ENCODE measurements at places on chromosomes 13 and 19. TPM values are rescaled to one million over a fixed set of nuclear protein-coding genes. Genes with fewer than 3 reads are reported as not detected.

GRCh38 chr13:31761951-31762350 lies 22.6 kb downstream of the RXFP2 start:
- DNase-seq = no peak

Gene ZC3H13
- 29.5 TPM for total RNA-seq

Gene PCDH20
- 6.3 TPM for total RNA-seq

DNA sequence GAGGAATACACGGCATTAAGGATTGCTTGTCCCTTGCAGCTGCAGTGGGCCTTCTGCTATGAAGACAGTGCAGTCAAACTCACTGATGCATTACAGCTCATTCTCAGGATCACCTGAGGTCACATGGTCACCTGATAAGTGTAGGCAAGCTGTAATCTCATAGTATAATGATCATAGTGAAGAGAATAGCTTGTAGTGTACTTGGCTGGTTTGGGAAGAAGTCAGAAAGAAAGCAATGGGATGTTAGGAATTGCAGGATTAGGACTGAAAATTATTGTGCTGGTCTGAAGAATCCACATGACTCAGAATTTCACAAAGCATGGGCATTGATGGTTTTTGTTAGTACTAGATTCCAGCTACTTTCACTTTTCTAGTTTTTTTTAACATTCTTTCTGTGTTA lies 76.7 kb downstream of the MBNL2 start:
- DNase-seq = no peak

GRCh38 chr19:14507704-14508542 lies 10.3 kb downstream of the DNAJB1 start:
- DNase-seq = no peak

Gene KCNK6
- 27.8 TPM for total RNA-seq

Gene IZUMO2
- not detected for total RNA-seq

Gene NBEA
- total RNA-seq = 5.2 TPM

Gene ZNF610
- total RNA-seq = 3.8 TPM

DNA sequence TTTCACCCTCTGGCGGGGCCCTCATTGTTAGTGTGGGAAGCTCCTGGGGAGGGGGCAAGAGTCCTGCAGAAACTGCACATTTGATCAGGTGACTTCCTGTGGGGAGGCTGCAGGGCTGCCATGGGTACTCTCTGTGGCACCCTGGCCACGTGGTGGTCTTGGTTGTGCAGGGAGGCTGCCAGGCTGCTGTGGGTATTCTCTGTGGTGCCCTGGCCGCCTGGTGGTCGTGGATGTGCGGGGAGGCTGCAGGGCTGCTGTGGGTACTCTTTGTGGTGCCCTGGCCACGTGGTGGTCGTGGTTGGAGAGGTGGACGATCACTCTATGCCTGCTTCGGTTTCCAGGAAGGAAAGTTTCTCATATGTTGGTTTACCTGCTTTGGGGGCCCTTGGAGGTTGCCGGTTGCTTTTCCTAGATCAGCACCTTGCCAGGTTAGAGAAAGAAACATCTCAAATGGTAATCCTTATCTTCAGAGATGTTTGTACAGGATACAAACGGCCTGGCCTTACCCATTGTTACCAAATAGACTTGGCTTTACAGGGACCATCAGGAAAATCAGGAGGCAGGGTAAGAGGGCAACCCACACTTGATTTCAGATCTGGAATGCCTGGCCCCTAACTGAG lies 22.9 kb downstream of the TEX29 start:
- DNase-seq = no peak

DNA sequence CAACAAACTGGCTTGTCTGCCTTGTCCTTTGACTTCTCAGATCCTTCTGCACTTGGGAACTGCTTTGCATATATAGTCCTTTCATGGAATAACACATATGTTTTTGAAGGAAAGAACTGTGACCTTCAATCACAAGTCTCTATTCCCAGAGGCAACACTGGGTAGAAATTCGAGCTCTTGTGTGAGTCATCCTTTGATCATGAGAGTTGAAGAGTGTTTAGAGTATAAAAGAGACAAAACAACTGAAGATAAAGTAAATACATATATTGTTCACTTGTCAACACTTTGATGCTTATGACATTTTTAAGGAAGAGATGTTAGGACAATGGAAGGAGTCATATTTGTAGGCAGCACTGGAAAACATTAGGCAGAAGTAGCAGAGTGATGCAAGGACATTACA lies 5.2 kb upstream of the OR7A5 start:
- no peak for DNase-seq

DNA sequence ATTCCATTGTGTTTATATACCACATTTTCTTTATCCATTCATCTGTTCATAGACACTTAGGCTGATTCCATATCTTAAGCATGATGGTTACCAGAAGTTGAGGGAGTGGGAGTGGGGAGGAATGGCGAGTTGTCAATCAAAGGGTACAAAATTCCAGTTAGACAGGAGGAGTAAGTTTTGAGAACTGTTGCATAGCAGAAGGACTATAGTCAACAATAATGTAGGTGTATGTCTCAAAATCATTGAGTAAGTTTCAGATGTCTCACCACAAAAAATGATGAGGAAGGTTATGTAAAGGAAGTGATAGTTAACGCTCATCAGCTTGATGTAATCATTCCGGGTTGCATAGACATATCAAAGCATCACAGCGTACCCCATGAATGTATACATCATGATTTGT lies 4.6 kb upstream of the UBL3 start:
- no peak for DNase-seq

Gene CLEC17A
- not detected for total RNA-seq

DNA sequence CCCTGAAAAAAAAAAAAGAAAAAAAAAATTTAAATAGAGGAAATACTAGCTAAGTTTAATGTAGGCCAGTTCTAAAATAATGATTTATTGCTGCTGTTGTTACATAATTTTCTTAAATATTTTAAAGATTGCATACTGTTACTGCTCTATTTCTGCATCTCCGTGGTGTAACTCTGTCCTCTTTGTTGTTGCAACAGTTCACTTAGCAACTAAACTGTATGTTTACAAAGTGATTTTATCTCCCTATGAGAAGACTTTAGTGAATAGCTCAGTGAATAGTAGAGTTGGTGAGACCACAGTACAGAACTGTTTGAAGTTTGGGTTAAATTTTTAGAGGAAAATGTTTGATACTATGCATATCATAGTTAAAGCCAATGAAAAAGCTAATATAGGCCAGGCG lies 19.4 kb downstream of the BRCA2 start:
- DNase-seq = no peak

GRCh38 chr19:3857449-3858003 lies 11.3 kb downstream of the ZFR2 start:
- no peak for DNase-seq

DNA sequence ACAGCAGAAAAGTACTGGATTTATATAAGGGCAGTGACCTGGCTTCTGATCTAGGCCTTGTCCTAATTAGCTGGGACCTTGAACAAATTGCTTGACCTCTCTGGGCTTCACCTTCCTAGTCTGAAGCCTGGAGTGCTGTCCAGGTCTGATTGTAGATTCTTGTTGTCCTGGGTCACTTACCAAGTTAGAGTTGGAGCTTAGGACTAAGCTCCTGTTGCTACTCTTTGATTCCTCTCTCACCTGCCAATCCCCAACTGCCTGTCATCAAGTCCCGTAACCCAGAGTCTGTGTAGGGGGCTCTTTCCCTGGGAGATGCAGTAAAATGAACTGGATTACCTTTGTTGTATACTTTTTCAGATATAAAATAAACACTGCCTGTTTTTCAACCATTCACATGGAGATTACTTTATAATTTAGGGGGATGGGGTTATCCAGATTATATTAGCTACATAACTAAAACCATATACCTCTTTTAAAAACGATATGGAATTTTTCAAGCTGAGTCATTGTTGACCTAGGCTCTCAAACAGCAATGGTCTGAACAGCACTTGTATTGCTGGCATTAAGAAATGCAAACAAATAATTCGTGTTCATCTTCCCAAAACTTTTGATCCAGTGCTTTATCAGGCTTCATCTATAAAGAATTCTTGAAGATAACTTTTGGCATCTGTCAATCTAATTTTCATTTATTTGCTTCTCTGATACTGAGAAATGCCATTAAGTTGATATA lies 5.8 kb downstream of the ARHGAP35 start:
- no peak for DNase-seq

- DNase-seq = no peak
Measured at GRCh38 chr13:28611654-28612131, 47.2 kb upstream of the POMP start.

- no peak for DNase-seq
Measured at GRCh38 chr13:106432636-106433035, 102.8 kb downstream of the EFNB2 start.

Gene KLHL1
- not detected for total RNA-seq

DNA sequence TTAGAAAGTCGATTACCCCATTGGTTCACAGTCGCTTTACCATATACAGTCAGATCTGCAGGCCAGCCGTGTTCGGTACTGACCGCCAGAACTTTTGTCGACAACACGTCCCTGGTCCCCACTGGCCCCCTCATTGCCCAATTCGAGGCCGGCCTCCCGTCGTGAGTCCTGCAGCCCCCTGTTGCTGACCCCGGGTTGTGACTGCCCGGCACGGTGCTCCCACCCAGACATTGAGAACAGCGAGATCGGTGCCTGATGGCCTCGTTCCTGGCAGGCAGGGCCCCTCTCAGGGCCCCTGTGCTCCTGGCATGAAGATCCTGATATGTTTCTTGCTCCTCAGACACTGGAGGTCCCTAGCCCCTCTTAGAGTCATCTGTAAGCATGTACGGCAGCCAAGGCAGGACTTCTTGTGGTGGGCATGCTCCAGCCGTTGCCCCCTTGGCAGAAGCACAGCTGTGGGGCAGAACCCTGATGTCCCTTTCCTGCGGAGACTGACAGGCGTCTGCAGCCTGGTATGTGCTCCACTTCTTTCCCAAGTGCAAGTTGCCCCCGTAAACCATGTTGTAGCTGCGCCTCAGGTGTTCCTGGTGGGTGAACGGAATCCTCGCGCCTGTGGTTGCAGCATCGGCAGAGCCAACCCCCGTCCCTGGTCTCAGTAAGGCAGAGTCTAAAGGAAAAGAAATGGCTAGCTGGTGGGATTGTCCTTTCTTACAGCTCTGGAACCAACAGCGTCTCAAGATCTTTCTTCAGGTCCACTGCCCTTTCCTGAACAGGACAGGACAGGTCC lies 123.2 kb upstream of the SPACA7 start:
- DNase-seq = no peak

Gene ATP7B
- total RNA-seq = 11.3 TPM

DNA sequence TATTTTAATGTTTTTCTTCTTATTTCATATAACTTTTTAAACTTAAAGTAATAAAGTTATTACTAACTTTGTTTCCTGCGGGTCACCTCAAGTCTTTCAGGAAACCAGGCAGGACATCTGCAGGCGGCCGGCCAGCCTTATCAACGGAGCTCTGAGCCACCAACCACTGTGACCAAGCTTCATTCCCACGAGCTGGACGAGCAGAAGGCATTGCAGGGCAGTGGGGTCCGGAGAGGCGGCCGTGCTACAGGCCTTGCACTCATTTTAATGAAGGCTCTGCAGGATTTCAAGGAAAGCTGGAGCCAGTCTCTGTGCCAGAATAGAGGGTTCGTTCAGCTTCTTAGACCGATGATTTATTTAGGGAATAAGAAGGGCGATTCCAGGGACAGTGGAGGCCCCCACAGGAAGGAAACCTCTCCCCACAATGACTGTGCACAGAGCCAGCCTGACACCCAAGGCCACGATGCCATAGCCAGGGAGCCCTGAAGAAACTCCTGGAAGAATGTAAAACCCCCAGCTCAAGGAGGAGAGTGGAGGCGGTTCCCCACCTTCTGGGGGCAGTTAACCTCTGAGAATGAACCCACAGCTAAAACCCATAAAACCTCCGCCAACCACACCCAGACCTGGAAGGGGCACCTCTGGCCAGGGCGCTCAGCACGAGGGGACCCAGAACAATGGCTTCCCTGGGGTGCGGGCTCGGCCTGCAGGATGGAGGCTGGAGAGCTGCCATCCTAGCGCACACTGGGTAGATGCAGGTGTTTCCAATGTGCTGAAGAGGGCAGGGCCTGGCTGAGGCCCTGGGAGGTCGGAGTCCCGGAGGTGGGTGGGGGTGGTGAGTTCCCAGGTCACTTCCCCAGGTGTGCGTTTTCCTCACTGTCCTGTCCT lies 75.0 kb downstream of the RASA3 start:
- no peak for DNase-seq

DNA sequence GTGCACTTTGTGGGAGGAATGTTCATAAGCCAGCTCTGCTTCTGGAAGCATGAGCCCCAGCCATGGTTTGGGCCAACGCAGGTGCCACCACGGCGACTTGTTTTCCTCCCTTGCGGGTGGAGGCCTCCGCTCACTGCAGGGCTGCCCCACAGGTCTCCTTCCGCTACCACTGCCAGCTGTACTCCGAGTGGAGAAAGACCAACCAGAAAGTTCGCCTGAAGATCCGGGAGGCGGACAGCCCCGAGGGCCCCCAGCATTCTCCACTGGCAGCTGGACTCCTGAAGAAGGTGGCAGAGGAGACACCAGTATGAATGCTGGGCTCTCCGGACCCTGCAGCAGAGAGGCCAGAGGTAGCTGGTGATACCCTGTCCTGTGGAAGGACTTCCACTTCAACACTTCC lies 6.5 kb upstream of the HNRNPM start:
- DNase-seq = no peak

DNA sequence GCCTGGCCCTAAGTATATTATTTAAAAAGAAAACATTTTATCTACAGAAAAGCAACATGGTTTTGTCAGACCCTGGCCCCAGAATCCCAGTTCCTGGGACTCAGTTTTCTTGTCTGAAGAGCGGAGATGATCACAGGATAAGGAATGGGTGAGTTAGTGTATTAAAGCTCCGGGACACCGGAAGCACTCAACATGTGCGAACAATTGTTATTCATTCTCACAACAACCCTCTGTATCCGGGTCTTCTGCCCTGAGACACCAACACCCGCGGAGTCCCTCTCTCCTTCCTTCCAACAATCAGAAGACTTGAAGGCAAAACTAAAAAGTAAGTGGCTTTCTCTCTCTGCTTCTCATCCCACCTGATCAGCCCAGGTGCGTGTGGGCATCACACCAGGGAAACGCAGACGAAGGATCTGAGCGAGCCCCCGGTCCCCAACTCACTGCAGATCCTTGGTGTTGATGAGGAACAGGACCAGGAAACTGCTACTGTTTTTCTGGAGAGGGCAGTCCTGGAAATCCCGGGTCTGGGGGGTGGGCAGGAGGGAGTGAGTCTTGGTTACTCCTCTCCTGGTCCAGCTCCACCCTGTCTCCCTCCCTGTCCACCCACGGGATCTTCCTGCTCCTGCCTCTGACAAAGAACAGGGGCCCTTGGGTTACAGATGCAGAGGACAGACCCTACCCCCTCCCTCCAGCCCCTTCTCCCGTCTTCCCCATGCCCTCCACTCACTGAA lies 2.0 kb downstream of the GPR108 start:
- no peak for DNase-seq

DNA sequence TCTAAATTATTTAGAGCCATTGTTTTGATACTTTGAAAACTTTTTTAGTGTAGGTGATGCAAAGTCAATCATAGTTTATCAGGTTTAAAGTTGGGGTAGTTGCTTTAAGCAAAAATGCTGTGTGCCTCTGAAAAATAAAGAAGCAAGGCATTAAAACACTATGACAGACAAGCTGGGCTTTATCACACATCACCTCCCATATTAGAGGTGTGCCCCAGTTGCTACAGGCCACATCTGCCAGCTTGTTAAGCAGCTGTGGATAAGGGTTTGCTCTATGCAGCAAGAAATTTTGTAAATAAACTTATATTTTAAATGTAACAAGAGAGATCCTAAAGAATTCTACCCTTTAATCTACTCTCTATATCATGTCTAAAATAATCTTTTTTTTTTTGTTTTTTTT lies 255.8 kb downstream of the B3GLCT start:
- no peak for DNase-seq
